ENCODE measurements at places on chromosomes 2 and 18.

GRCh38 chr2:106304612-106305184 is 110.6 kb upstream of the UXS1 start:
- DNase-seq: no peak

GRCh38 chr2:45497355-45497754 is 113.7 kb downstream of the SRBD1 start:
- DNase-seq: no peak

DNA sequence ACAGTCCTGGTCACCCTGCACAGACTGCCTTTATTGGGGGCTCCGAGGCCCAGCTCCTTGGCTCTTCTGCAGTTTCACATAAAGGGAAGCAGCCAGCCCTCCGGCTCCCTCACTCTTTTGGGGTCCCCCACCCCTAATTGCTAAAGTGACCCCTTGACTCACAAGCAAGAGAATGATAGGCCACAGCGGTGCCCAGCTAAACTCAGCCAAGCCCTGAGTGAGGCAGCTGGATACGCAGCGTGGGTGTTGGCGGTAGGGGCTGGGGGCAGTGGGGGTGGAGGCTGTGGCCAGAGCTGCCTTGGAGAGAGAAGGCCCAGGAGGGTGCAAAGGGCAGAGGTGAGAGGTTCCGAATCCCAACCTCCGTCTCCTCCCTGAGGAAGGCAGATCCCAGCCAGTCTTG is 25.5 kb upstream of the ALPP start:
- DNase-seq: no peak

GRCh38 chr2:69734035-69734611 is 7.8 kb upstream of the ANXA4 start:
- DNase-seq: no peak

- DNase-seq: no peak
Observed at GRCh38 chr2:208501206-208501605, 94.6 kb downstream of the PTH2R start.

DNA sequence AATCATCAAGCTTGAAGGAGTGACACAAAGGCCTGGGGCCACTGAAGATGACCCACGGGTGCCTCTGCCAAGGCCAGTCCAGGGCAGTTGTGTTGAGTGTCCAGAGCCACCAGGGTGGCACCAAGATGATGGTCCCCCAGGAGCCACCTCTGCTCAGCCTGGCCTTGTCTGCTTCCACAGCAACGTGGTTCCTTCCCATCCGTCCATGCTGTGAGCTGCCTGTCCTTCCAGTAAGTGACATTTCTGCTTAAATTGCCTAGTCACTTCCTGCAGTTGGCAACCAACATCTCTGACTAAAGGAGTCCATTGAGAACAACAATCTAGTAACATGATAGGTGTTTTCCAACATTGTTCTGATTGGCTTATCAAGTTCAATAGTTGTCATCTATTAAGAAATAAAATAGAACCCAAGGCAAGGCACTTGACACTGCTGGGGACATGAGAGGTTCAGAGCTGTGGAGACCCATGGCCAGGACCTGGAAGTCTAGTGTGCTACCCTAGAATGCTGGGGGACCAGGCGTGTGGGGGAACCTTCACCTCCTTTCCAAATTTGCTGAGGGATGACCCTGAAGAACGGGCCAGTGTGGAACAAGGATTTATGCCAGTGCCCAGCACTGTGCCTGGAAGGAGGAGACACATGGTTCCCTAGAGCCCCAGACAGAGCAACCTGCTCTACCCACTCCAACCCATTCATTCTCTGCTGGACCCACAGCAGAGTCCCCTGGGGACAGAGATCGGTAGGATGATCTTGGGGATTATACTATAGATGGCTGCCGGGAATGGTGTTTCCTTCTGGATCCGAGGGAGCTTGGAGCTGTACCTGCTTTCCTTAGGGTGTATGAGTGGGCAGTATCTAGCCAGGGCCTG is 98.9 kb upstream of the EPC2 start:
- no peak for DNase-seq

GRCh38 chr18:10930076-10930475 is 219.3 kb downstream of the PIEZO2 start:
- no peak for DNase-seq

GRCh38 chr2:33181466-33181865 is 234.7 kb downstream of the LTBP1 start:
- no peak for DNase-seq

DNA sequence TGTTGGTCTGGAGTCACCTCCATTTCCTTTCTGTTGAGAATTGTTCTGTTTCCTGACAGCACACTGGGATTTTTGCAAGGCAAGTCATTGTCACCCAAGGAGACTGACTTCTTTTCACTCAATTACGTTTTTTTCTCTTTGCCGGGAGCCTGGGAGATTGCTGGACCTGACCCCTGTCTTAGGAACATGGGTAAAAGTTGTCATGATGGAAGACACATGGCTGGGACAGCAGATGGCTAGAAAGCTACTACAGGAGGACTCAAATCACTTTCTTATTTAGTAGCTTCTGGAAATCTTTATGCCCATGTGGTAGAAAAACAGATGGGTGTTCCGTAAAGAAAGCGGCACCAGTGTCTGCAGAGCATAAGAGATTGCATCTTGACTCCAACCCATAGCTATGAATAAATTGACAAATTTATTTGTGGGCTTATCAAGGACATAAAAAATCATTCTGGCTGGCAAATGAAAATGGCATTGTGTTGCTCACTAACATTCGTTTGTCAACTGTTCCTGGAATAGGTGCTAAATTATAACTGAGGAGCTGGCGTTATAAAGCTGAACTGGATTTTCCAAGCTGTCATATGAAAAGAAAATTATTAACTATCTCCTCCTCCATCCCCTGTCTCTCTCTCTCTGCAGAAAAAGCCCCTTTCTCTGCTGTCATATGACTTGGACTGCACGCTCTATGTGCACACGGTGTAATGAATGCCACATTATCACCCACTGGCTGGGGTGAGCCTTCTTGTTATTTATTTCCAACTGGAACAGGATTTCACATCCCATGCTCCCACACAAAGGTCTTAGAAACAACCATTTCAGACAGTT is 159.8 kb downstream of the SH3RF3 start:
- DNase-seq: no peak

Data from H54 (cell line).